ENCODE measurements at places on chromosomes 12 and 14.

- DNase-seq: no peak
These were observed 61.0 kb downstream of the SUSD6 start for GRCh38 chr14:69672356-69672755.

DNA sequence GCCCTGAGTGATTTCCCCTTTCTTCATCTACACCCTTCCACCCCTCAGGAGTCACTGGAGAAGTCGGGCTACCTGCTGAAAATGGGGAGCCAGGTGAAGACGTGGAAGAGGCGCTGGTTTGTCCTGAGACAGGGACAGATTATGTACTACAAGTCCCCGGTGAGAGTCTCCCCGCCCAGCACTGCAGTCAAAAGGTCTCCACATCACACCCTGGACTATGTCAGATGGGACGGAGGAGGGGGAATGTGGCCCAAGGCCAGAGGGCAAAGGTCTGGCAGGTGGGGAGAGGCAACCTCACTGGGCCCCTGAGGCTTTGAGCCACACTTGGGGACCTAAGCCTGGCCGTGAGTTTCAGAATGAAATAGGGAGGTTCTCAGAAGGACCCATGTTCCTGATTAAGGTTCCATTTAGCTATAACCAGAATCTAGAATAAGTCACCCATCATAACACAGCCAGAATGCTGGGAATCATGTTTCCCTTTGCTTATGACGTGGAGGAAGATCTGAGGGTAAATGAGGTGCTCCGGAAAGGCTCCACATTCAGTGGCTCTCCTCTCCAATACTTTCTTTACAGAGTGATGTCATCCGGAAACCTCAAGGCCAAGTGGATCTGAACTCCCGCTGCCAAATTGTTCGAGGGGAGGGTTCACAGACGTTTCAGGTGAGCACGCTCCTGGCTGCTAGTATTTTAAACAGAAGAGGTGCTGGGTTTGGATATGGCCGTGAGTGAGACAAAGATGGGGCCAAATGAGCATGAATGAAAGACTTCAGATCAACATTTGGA is 26.6 kb downstream of the PIGH start:
- no peak for DNase-seq

DNA sequence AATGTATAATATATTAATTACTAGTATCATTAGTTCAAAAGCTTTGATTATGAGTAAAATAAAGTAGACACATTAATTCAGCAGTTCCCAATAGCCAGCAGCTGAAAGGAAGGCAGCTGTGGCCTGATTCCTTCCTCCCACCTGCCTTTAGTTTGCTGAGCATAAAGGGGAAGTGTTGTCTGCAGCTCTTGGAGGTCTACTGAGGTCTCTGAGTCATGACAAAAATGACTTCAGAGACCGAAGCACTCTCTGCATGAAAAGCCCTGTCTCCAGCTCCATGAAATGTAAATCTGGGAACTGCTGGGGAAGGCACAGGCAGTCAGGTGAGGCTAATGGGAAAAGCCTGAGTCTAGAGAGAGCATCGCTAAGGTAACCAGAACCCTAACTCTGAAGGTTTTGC is 165.4 kb downstream of the NRXN3 start:
- DNase-seq: no peak

- peak; percentile 37 for DNase-seq
These were observed 394.0 kb upstream of the SYT1 start for GRCh38 chr12:78470354-78471195.

GRCh38 chr14:54133896-54134295 is 177.3 kb upstream of the BMP4 start:
- DNase-seq: peak; percentile 51

GRCh38 chr14:70962935-70963334 is 55.7 kb downstream of the PCNX1 start:
- DNase-seq: no peak

DNA sequence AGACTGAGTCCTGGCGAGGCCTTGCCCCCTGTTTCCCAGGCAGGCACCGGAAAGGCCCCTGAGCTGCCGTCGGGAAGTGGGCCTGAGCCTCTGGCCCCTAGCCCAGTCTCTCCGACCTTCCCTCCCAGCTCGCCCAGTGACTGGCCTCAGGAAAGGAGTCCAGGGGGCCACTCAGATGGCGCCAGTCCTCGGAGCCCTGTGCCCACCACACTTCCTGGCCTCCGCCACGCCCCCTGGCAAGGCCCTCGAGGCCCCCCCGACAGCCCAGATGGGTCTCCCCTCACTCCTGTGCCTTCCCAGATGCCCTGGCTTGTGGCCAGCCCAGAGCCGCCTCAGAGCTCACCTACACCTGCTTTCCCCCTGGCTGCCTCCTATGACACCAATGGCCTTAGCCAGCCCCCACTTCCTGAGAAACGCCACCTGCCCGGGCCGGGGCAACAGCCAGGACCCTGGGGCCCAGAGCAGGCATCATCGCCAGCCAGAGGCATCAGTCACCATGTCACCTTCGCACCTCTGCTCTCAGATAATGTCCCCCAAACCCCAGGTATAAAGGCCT is 10.9 kb downstream of the TNS2 start:
- DNase-seq: no peak

- DNase-seq: no peak
These were observed 66.1 kb downstream of the ARMH4 start for GRCh38 chr14:58085877-58086276.

DNA sequence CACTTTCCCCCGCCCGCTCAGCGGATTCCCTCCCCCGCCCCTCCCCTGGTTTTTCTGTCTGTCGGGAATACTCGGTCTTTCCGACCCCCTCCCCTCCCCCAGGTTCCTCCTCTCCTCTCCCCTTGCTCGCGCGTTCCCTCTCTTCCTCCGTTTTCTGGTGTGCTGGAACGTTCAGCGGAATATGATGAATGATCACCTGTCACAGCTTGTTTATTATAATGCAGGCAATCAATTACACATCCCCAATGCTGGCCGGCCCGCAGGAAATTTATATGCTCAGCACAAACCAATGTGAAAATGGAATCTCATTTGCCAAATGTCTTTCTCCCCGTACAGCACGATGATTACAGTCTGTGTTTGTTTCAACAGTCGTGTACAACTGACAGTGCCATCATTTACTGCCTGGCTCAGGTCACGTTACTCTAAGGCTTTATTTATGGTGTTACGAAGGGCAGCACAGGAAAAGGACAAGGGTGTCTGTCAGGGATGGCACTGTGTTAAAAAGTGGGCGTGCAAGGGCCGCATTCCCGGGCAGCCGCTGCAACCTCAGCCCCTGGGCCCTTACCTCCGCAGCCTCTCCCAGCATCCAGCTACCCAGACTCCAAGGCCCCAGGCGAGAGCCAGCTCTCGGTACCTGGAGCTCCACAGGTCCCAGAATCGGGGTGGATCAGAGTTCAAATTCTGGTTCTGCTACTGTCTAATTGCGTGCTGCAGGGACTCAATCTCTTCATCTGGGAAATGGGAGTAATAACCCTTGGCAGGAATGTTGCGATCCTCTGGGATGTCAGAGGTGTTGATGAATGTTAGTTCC is 24.7 kb upstream of the MAP1LC3B2 start:
- no peak for DNase-seq

DNA sequence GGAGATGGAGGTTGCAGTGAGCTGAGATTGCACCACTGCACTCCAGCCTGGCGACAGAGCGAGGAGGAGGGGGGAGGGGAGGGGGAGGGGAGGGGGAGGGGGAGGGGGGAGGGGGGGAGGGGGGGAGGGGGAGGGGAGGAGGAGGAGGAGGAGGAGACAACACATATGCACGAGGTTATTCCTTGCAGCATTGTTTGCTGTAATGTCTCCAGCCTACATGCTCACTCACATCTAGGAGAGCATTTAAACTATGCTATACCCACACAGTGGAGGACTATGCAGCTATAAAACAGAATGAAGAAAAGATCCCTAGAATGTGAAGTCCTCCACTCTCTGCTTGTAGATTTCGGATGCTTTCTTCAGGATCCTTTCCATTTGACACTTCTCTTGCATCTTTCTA is 3.5 kb upstream of the HIGD1C start:
- no peak for DNase-seq

GRCh38 chr12:54296393-54297099 is 4.3 kb downstream of the NFE2 start:
- no peak for DNase-seq

GRCh38 chr12:107490010-107490409 is 195.6 kb upstream of the PWP1 start:
- DNase-seq: no peak

- no peak for DNase-seq
These were observed 14.7 kb downstream of the ESRRB start for GRCh38 chr14:76390621-76391020.

DNA sequence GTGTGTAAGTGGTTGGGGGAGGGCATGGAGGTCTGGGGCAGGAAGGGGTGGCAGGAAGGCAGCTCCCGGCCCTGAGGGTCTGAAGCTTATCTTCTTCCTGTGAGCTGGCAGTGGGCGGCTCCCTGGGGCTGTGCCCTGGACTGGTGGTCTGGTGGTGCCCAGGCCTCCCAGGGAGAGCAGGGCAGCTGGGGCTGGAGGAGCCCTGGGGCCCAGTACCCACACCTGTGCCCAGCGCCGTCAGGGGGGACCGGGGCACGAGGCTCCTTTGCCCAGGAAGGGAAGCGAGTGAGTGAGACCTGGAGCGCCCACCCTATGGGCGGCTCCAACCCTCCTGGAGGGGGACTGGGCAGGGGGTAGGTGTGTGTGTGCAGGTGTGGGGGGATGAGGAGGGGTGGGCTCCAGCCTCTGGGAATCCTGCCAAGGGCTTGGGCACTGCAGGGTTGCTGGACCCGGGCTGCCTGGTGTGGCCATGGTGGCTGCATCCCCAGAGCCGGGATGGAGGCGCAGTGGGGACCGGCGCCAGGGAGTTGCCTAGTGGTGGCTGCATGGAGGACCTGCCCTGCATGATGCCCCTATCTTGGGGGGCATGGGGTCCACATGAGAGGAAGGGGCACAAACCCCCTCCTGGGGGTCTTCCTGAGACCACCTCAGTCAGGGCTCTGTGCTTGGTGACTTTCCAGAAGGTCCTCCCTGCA is 353.6 kb downstream of the TMEM121 start:
- no peak for DNase-seq

- DNase-seq: no peak
These were observed 1.2 kb downstream of the NUDT4 start for GRCh38 chr12:93378998-93379325.

DNA sequence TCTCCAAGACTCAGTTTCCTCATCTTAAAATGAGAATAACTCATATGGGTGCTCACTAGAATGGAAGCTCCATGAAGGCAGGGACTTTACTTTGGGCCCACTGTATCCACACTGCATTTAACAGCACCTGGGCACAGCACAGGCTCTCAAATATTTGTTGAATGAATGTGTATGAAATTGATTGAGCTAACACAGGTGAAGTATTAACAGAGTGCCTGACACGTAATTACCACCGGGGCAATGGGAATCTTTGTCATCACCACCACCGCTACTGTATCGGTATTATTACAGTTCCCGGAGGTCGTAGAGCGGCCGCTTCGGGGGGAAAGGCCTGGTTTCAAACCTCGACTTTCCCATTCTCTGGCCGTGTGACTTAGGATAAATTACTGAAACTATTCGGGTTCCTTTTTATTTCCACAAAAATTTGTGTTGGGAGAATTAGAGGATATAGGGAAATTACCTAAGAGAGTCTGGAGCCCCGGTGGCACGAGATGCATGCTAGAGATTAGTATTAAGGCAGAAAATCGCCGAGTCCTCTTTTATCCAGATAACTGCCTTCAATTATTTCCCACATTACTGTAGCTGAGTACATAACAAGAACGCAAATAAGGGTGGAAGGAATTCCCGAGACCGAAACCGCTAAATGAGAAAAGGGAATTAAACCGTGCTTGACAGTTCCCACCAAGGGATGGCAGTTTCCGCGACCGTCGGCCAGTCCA is 1.0 kb upstream of the RIC8B start:
- DNase-seq: no peak

DNA sequence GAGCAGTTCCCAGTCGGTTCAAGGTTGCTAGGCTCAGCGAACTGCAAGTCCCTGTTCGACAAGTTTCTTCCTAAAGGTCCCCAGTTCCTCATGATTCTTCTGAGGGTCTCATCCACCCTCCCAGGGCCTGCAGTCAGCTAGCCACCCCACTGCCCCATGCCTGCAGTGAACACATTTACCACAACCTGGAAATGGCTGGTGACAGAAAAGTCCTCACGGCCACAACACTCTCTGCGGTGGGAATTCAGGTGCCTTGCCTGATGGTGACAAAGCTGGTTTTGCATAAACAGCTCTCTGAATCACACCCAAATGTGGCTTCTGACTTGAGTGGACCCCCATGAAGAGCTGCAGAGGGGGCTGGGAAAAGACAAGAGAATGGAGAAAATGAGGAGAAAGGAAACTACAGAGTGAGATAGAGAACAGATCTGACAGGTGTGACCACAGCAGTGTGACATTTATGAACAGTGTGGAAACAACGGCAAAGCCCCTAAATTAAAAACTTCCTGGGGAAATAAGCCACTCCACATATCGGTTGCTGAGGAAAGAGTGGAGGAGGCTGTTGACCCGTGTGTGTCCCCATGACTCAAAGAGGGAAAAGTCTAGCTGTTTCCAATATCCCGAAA is 1.3 kb upstream of the CD27 start:
- no peak for DNase-seq

GRCh38 chr12:131077931-131078391 is 124.3 kb downstream of the ADGRD1 start:
- DNase-seq: no peak

DNA sequence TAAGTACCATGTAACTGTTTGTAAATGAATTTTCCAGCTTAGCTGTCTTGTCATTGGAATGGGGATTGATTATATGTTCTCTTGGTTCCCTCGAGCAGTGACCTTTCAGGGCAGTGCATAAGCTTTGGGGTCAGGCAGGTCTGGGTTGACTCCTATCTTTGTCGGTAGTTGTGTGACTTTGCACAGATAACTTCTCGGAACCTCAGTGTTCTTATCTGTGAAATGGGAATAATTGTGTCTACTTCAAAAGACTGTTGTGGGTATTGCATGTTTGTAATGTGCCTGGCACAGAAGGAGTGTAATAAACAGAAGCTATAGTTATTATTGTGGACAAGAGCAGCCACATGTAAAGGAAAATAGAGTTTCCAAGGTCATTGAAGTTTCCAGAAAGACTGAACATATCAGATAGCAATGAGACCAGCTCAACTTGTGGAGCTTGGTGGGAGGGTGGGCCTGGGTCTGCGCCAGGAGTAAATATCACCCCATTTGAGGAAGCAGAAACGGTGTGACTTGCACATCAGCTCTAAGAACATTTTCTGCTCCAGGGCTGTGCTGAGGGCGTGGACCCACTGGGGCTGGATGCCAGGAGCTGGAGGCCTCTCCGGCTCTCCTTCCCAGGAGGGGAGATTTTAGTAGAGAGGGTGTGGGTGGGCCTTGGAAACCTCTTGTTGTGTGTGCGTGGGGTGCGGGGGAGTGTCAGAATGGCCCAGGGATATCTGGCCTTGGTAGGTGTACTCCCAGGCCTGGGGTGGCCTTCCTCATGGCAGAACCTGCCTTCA is 19.7 kb downstream of the FOS start:
- DNase-seq: no peak

- no peak for DNase-seq
These were observed 162.2 kb downstream of the DIO2 start for GRCh38 chr14:80049055-80049454.

DNA sequence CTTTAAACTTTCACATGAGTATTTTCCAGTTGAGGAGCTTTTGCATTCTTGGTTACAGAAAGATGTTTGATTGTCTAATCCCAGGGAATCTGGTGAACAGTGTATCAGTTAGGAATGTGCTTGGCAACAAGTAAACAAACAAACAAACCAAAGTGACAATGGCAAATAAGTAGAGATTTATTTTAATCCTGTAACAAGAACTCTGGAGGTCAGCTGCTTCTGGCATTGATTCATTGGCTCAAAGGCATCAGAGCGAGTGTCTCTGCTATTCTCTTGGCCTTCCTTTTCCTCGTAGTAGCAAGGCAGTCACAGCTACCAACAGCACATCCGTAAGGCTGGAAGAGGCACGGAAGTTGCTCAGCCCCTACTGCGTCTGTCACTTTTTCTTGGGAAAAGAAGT is 37.2 kb downstream of the CRADD start:
- no peak for DNase-seq

- peak; percentile 37 for DNase-seq
These were observed 96.5 kb downstream of the UNC79 start for GRCh38 chr14:93527203-93527607.

Data from foreskin keratinocyte (primary cell).